ENCODE measurements at places on chromosomes 4 and X.
A peak's percentile ranks its signal among the peaks of the same experiment; 100 is the strongest.

GRCh38 chrX:103211012-103211715, 3.7 kb upstream of the BEX4 start:
- DNase-seq = peak; percentile 24

- no peak for DNase-seq
Measured at GRCh38 chr4:103994059-103994458, 274.3 kb upstream of the TACR3 start.

- DNase-seq = no peak
Measured at GRCh38 chr4:3266076-3266475, 17.1 kb downstream of the MSANTD1 start.

GRCh38 chr4:65046192-65047133, 623.8 kb downstream of the EPHA5 start:
- no peak for DNase-seq

Measured in stimulated activated CD4-positive, alpha-beta T cell treated with anti-CD3 and anti-CD28 coated beads, Interleukin-12 subunit alpha, Interleukin-12 subunit beta, amount 100 ng/mL, for 4 hours (primary cell).